ENCODE measurements at places on chromosomes 2 and 18.

GRCh38 chr2:64250751-64251423 is 106.7 kb upstream of the PELI1 start:
- no peak for DNase-seq

DNA sequence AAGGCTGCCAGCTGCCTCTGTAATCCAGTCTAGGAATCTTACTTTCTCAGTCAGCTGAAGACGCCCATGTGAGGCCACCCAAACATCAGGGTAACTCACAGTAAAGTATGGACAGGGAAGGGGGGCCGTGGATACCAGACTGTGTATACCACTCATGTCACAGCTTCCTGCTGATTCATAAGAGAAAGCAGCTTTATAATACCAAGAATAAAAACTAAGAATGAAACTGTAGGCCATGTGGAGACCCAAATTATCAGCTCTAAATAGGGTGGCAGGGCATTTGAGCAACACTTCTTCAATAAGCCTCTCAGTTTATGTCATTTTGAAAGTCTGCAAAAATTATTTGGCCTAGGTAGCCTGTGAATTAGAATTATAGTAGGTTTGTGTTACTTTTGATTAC is 115.0 kb upstream of the CDCA7 start:
- no peak for DNase-seq

GRCh38 chr2:239230318-239231052 is 170.3 kb downstream of the HDAC4 start:
- no peak for DNase-seq

DNA sequence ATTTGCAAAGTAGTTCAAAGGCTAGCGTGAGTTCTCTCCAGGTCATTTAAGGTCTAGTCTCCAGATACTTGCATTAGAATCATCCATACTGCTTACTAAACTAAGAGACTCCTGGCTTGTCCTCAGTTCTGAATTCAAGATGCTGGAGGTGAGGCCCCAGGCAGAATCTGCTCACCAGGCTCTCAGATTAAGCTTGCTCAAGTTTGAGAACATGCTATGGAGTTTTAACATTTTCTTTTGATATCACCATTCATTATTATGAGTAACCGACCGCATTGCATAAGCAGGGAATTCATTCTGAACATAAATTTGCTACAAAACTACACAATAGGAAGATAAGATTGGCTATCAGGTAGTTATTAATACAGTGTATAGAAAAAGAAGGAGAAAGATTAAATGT is 409.7 kb upstream of the FANCL start:
- DNase-seq: no peak

DNA sequence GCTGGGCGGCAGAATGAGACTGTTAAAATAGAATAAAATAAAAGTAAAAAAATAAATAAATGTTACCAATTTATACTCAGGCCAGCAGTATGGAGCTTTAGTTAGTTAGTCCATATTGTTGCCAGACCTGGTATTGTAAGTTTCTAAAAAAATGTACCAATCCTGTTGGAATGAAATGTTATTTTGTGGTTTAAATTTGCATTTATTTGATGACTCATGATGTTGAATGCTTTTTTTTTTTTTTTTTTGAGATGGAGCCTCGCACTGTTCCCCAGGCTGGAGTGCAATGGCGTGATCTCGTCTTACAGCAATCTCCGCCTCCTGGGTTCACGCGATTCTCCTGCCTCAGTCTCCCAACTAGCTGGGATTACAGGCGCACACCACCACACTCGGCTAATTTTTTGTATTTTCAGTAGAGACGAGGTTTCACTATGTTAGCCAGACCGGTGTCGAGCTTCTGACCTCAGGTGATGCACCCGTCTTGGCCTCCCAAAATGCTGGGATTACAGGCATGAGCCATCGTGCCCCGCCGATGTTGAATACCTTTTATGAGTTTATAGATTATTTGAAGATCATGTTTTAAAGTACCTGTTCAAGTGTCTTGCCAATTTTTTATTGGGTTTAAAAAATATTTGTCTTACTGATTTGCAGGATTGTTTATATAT is 5.7 kb upstream of the PTPRN start:
- DNase-seq: no peak

GRCh38 chr2:111941531-111941930 is 43.1 kb downstream of the MERTK start:
- DNase-seq: no peak

DNA sequence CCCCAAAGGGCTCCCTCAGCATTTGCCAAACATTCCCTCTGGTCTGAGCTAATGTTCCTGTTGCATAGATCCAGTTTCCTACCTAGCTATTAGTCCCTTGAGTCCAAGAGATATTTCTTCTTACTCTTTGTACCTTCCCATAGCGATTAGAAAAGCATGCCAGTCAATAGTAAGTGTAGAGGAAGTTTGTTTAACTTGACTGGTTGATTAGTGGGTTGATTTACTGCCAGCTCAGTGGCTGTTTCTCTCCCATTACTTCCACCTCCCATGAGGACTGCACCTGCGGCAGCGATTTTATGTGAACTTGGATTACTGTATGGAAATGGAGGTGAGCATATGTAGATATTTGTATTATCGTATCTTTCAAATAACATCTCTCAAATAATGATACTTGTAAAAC is 1748.4 kb upstream of the CELF4 start:
- no peak for DNase-seq

- DNase-seq: no peak
These were observed 45.0 kb downstream of the SRD5A2 start for GRCh38 chr2:31535768-31536167.

- DNase-seq: no peak
These were observed 226.0 kb upstream of the LRRTM1 start for GRCh38 chr2:80530442-80531064.

GRCh38 chr18:73707035-73707434 is 440.6 kb downstream of the FBXO15 start:
- DNase-seq: no peak

DNA sequence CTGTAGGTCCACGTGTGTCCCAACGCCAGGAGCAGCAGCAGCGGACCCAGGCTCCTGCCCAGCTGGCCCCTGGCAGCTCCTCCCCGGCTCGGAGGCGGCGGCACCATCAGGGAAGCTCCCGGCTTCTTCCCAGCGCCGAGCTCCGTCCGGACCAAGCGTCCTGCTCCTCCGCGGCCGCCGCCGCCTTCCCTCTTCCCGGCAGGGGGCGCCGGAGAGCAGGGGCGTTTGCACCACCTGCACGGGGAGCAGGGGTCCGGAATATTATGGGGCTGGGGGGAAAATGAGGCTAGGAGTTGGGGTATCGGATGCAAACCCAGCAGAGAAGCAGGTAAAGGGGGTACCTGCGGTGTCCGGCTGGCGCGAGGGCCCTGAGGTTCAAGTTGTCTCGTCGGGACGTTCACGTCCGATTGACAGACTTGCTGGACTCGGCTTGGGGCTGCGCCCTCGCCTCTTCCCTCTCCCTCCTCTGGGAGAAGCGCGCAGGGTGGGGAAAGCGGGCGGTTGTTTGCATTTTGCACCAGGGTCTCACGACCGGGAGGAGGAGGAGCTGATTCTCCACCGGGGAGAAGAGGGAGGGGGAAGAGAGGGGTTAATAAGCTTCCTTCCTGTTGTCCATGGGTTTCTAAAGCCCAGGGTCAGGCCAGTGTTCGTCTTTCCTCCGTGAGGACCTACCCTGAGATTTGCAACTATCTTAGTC is at the start of gene CCBE1:
CCBE1 (minus strand) TSS at position 188 of the 697 bp plus-strand sequence.
- DNase-seq: no peak

DNA sequence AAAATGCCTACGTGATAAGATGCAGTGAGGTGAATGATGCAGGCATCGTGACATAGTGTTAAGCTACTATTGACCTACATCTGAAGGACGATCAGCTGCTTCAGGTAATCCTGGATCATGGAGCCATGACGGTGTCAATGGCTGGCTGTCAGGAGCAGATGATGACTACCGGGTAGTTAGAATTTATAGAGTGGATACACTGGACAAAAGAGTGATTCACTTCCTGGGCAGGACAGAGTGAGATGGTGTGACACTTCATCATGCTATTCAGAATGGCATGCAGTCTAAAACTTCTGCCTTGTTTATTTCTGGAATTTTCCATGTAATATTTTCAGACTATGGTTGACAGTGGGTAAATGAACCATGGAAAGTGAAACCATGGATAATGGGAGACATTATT is 29.5 kb downstream of the METTL8 start:
- no peak for DNase-seq

DNA sequence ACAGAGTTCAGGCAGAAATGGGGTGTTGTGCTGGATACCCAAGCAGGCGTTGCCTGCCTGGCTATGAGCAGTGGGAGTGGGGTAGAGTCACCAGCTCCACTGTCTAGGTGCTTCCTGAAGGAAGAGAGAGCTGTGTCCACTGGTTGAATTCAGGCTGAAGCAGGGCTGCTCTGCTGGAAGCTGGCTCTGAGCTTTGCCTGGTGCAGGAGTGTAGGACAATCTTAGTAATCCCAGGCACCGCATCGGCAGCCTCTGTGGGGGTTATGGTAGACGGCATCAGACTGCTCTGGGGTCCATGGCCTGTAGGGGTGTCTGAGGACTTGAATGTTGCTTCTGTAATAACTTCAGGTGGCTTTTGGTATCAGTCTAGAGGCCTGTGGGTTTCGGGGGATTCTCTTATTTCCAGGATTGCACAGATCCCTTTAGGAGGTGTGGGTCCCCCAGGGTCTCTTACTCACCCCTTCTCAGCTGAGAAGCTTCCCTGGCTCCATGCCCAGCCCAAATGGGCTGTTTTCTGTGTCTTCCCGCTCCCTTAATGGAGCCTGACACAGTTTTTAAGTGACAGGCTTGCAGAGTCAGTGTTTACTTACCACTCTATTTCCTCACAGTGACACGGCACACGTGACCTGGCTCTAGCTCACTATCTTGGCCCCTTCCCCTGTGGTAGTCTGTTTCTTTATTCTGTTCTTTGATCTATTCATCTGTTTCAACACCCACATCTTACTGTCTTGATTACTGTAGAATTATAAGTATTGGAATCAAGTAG is 644.3 kb downstream of the CBLN2 start:
- no peak for DNase-seq
